NCI-H2081 (cell line): ENCODE measurements at places on chromosomes 16 and 17.

DNA sequence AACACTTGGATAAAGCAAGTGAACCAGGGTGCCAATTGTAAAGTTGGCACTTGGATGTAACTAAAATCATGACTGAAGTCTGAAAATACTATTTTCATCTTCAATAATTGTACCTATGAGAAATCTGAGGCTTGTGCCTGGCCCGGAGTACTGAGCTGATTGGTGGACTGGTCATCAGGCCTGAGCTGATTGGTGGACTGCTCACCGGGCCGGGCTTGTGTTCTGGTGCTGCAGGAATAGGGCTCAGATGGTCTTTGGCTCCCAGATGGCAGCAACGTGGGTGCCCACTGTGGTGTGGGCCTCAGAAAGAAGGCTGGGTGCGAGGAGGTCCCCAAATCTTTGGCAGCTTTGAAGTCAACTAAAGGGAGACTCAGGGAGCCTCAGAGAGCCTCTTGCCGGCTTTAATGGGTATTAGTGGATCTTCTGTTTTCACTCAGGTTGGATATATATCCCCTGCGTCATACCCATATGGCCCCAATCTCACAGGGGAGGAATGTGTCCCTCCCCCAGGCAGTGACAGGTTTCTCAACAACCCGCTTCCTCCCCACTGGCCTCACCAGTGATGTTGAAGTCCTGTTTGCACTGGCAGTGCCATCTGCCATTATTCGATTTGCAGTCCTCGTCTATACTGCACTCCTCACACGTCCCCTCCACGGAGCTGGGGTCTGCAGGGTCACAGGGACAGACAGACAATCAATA, 4.7 kb downstream of the UMOD start:
- no peak for DNase-seq

DNA sequence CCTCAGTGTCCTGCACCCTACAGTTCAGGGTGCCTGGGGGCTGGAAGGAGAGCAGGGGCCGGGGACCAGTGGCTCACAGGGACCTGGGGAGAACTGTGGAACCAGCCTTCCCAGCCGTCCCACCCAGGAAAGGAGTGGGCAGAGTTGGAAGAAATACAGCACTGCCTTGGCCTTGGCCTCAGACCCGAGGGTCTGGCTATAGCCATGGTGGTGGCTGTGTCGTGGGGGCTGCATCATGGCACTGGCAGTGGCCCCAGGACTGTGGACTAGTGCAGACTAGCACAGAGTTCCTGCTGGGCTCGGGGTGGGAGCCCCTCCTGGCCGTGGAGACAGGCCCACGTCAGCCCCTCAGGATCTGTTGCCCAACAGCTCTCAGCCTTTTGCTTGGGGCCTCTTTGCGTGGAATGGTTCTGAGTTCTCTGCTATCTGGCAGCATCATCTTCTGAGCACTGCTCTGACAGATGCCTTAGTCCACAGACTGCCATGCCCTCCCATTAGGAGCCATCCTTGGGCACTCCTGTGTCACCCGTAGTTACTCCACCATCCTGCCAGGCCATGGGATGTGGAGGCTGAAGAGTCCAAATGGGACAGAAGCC, 12.6 kb upstream of the DNASE1 start:
- DNase-seq = no peak

GRCh38 chr16:74659041-74659440, 7.6 kb downstream of the RFWD3 start:
- DNase-seq = no peak

DNA sequence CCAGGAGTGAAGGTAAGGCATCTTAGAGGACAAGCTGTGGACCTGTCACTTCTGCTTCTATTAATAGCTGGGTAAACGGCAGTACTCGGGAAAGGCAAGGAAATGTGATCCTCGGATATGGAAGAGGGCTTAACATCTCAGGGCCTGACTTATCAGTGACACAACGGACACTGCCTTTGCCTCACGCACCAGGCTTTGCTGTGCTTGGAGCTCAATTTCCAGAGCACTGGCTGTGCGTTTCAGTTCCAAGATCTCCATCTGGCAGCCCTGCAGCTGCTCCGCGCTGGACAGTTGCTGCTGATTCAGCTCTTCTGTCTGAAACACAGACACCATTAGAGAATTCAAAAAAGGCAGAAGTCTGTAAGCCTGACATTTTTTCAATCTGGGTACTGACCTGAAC, 3.5 kb downstream of the KRT40 start:
- no peak for DNase-seq
